ENCODE measurements at places on chromosomes 11 and 22.

DNA sequence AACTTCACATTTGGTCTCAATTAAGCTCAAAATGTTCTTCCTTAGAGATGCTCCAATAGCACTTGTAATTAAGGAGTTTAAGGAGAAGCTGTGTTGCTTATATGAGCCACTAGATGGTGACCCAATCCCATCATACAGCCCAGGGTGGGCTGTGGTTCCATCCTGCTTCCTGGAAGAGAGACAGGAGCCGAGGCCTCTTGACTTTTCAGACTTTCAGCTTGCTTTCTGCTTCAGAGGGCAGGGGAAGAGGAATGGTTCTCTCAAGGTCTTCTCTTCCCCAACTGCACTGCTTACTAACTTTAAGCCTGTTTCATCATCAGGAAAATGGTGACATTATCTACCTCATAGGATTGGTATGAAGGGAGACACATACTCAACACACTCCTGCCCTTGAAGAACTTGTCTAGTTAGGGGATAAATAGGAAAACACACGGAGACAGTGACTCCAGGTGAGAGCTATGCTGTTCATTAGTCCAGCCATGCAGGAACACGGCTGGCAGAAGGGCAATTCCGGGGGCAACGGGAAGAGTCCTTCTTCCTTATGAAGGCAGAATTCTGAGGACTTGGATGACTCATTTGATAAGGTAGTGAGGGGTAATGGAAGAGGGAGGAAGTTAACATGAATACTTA is 20.1 kb downstream of the TMEM218 start:
- DNase-seq, result peak; percentile 55

GRCh38 chr11:75697906-75698581 is 19.6 kb upstream of the MOGAT2 start:
- DNase-seq, result no peak

- DNase-seq, result no peak
These were observed at the start of gene CST6 for GRCh38 chr11:66011785-66012303. TSS of gene CST6 (plus strand) at chr11:66012008. CDS start at chr11:66012045, 37 bp downstream.

DNA sequence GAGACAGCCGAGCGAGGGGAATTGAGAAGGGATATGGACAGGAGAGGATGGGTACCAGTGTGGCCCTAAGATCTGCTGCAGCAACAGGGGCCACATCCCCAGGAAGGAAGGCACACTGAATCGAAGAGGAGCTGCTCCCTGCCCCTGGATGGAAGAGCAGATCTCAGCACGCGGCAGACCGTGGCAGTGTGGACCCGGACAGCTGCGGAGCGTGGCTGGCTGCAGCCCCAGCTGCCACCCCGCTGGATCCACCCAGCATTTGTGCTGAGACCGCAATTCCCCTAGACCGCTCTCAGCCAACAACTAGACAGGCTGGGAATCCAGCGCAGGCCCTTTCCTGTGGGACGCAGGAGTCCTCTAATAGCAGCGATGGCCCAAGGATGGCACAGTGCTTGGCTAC is 94.7 kb downstream of the NECTIN1 start:
- no peak for DNase-seq

DNA sequence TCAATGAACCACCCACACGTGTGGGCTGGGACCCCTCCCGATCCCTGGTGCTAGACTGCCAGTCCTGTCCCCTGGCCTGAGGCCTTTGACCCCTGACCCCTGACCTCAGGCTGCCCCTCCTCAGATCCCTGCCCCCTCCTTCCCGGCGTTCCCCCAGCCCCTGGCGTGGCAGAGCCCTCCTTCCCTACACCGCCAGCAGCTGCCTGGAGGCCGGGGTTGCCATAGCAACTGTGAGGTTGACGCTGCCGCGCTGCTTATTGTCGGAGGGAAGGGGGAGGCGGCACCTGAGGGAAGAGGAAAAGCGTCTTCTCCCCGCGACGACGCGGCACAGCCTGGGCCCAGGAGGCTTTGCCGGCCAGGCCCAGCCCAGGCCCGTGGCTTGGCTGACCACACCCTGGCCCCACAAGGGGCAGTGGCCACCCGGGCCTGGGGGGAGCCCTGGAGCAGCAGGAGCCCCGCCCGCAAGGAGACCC is 32.6 kb downstream of the SHANK3 start:
- no peak for DNase-seq

Measured in NAMALWA (cell line).